ENCODE measurements at places on chromosomes 4 and X. TPM values are rescaled to one million over a fixed set of nuclear protein-coding genes. Genes with fewer than 3 reads are reported as not detected.

DNA sequence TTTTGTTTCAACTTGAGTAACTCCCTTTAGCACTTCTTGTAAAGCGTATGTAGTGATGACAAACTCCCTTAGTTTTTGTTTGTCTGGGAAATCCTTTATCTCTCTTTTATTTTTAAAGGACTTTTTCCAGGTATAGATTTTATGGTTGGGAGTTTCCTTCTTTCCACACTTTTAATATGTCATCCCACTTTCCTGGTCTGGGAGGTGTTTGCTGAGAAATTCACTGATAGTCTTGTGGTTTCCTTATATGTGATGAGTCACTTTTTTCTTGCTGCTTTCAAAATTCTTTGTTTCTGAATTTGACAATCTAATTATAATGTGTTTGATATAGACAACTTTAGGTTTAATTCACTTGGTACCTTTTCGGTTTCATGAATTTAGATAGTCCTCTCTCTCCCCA is 353.9 kb downstream of the GPAT3 start:
- ATAC-seq = no peak

DNA sequence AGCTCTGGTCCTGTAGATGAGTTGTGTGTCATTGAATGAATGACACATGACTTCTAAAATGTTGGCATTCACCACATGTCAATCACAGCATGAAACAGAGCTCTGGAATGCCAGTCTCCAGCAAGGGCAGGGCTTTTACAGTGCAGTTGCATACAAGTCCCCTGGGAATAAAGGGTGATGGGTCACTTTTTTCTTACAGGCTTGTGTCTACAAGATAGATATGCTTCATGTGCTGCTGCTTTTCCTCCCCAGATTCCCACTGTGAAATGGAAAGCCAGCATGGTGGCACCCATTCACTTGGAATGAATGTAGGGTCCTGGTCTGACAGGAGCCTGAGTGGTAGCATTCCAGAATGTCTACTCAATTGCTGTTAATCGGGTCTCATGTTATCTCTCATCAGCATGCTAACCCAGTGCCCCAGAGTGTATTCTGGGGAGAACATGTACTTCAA is 159.1 kb upstream of the KIT start:
- ATAC-seq = no peak

- ATAC-seq = peak; percentile 62
These were observed 20.2 kb downstream of the TMEM31 start for GRCh38 chrX:103730796-103731493.

DNA sequence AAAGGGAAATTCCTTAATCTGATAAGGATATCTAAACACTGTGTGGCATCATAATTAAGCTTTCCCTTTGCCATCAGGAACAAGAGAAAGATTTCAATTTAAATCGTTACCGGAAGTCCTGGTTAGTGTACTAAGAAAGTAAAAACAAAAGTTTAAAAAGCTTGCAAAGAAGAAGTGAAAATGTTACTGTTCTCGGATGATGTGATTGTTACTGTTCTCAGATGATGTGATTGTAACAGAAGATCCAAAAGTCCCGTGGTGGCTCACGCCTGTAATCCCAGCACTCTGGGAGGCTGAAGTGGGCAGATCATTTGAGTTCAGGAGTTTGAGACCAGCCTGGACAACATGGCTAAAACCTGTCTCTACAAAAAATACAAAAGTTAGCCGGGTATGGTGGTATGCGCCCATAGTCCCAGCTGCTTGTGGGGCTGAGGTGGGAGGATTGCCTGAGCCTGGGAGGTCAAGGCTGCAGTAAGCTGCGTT is 62.5 kb downstream of the RGS12 start:
- no peak for ATAC-seq

DNA sequence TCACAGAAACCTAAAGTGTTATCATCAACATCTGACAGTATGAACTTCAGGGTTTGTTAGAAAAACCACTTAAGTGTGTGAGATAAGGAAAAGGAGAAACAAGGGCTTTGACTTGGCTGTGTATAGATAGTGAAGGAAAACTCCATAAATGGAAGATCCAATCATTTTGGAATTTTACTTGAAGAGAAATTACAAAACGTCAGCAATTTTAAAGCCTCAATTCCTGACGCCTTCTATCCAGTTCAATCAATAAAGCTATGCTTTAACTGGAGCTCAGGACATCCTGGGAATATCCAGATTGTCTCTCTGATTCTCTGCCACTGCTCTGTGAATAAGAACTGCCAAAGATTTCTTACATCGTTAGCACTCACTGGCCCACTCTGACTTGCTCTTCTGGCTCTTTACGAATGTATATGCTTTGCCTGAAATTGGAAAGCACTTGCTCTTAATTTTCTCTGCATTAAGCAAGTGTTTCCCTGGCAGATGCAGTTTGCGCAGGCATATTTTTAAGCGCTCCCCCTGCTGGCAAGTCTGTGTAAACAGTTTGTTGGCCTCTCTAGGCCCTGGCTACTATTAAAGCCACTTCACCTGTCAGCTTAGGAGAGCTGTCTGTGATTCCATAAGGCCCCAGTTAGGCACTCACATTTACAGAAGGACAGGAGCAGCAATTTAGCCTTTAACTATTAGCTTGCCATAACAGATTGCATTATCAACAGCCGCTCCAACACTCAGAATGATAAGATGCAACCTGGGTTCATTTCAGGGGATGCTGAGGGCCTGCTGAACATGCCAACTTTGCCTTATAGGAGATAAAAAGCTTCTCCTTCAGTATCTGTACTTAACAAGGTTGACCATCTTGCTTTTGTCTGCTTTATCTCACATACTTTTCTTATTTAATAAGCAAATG is 251.4 kb upstream of the DDX53 start:
- ATAC-seq = peak; percentile 41

DNA sequence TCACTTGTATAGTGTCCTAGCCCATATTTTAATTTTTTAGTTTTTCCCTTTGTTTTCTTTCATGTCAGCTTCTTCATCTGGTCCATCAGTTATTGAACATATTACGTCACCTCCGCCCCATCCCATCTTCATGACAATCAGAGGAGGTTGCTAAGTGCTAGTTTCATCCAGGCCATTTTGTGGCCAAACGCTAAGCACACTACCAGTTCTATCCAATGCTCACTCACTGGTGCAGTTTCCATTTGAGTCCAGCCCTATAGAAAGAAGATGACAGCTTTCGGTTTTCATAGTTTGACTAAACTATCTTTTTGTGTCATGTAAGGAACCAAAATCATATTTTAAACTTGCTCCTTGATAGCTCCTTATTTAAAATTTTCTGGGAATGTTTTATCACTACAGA is 304.2 kb downstream of the TENM3 start:
- no peak for ATAC-seq

DNA sequence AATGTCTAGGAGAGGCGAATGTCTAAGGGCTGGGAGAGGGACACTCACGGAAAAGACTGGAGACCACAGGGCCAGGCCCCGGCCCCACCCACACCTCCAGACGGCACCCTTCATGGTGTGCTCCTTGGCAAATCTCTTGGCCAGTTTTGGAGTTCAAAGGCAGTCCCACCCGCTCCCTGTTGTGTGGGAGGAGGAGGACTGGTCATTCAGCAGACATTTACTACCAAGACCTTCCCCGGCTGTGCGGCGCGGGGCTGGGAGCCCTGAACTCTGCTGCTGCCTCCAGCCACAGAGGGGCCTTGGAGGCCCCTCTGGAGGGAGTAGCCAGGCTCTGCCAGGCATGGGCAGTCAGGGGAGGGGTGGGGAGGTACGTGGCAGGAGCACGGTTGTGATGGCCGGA is 8.7 kb upstream of the TBC1D14 start:
- ATAC-seq = no peak

DNA sequence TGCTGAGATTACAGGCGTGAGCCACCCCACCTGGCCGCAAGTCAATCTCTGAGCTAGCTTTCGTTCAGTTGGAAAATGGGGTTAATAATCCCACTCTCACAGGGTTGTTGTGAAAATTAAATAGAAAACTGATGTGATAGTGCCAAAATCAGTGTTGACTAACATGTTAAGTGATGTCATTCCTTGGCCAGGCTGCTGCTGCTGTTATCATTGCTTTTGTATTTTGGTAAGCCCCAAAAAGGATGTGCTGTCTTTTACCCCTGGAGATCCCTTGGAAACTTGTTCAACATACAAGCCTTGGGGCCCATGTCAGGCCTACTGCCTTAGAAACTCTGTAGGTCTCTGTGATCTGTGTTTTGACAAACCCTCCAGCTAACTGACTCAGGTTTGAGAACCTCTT is 106.3 kb downstream of the AFF1 start:
- peak; percentile 41 for ATAC-seq

- no peak for ATAC-seq
These were observed 137.1 kb downstream of the ARHGAP6 start for GRCh38 chrX:11528623-11529022.

DNA sequence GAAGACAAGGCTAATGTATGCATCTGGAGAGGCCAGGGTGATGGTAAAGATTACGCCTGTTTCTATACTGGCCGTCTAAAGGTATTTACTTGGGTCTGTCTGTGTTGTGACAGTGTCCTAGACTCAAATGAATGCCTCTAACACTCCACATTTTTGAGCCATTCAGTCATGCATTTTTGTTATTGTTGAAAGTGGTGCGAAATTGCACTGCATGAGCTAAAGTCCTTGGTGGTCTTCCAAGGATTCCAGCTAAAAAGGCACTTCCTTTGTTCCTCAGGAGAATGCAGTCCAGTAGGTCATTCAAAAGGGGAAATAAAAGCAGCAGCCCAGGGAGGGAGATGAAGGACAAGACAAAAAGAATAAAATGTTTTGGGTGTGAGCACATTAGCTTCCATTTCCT is 3.0 kb downstream of the GPC4 start:
- no peak for ATAC-seq

GRCh38 chr4:180059216-180059881 is 2183.9 kb upstream of the TENM3 start:
- ATAC-seq = no peak

Gene ABCG2
- 1.1 TPM for total RNA-seq

Gene RPGR
- total RNA-seq = 16.5 TPM

Gene COX7B
- 364 TPM for total RNA-seq
